ENCODE measurements at places on chromosomes 5 and 9.

- no peak for DNase-seq
Observed at GRCh38 chr5:171743436-171744076, 42.1 kb upstream of the SMIM23 start.

DNA sequence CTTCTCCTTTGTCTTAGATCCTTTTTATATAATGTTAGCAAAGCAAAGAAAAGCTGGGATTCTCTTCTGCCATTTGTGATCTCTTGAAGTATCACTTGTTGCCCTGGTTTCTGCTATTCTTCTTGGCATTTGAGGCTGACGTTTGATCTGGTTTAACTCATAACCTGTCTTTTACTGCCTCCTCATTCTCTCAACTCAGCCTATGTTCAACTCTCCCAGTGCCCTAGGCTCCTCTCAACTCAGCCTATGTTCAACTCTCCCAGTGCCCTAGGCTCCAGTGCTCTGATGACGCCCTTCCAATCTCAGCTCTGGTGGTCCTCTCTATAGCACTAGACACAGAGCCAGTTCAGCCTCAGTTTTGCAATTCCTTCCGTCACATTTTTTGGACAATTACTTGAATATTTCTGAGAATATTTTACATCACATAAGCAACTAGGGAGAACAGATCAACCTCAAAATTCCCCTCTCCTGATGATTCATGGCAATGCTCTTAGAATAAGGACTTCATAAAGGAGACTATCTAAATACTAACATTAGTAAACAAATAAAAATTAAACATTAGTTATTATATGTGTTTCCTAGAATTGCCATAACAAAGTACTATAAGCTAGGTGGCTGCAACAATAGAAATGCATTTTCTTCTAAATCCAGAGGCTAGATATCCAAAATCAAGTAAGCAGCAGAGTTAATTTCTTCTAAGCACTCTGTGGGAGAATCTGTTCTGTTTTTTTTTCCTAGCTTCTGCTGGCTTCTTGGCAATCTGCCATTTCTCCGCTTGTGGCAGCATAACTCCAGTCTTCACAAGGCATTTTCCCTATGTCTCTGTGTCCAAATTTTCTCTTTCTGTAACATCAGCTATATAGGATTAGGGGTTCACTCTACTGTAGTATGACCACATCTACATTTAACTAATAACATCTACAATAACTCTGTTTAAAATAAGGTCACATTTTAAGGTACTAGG, 662.1 kb upstream of the FTMT start:
- peak; percentile 3 for DNase-seq

GRCh38 chr5:173396311-173396993, 68.2 kb upstream of the STC2 start:
- DNase-seq, result peak; percentile 18

- no peak for DNase-seq
Observed at GRCh38 chr9:3976865-3977613, 322.8 kb downstream of the GLIS3 start.

DNA sequence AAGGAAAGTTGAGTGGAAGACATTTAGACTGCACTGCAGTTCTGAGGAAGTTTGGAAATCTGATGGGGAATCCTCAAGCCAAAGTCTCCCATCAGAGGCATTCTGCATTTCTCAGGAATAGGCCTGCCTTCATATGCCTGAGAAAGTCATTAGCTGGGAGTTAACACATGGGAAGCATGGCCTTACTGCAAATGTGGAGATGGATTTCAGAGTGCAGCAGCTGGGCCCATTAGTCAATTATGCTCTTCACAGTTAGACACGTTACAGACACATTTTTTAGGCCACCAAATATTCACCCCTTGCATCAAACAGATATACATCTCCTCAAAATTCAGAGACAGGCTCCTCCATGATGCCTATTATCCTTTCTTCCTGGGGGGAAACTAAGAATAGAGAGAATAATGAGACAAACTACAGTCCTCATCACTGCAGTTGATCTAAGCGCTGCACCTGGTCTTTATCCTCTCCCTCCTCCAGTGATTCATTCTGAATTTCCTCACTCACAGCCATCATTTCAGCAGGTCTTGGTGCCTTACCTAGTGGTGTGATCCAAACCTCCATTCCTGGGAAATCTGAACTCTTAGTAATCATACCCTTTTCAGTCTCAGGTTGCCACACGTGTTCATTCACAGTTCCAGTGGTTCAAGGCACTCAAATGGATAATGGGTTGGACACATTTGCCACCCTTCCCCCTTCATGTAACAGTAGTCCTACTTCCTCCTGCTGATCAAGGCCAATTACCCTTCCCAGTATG, 47.9 kb upstream of the PPP2CA start:
- no peak for DNase-seq

DNA sequence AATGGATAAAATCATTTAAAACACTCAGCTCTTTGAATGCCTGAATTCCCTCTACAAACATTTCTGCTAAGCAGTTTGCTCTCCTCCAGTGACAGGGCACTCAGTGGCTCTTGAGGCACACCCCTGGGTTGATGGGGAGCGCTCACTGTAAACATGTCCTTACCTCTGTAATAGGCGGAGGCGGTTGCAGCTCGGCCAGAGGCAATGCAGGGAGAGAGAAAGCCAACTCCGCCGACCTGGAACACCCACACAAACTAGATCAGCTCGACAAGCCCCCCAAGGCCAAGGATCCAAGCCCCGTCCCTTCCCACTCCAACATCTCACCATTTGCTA, 329 bp downstream of the CDC23 start:
- no peak for DNase-seq

- no peak for DNase-seq
Observed at GRCh38 chr9:77014597-77015263, 4.7 kb upstream of the FOXB2 start.

DNA sequence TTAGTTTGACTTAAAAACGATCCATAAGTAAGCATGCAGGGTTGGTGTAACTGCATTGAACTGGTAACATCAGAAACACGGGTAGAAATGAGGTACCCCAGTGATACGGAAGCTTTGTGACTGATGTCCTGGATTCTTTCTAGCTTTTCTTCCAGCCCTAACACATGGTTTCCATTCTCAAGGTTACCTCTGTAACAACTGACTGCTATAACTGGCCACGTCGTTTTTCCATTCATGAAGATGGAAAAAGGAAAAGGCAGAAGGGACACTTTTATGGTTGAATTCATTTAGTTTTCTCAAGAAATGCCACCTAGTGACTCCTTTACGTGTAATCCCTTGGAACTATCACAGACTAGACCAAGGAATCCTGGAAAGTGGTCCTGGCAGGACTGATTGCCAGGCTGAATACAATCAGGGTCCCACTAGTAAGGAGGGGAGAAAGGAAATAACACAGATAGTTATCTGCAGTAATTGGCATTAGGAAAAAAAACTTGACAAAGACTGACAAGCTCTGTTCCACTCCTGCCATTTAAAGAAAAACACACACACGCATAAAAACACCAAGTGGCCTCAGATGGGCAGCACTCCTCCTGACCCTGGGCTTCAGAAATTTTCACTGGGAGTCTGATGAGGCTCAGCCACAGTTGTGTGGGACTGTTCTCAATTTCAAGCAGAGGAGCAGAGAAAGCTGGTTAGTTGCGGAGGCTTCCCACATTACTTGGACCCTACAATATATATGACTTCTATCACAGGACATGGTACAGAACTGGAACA, 77.5 kb upstream of the ZNF169 start:
- DNase-seq, result no peak

DNA sequence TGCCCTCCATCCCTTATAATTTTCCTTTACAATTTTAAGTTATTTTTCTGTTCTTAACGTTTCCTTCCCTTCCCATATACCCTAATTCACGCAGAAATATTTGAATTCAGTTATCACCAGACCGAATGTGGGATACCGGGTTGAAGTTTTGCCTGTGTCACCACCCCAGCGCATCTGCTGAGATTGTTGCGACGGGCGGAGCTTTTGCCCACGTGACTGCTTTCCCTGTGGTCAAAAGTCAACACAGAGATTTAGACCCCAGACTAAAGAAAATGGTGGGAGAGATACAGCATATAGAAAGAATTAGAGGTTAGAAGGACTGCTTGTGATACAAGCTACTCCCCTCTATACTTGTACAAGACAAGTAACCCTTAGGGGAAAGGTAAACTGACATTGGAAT, 326.4 kb upstream of the CTNND2 start:
- DNase-seq, result no peak

GRCh38 chr5:60535198-60535597, 164.8 kb downstream of the DEPDC1B start:
- DNase-seq, result no peak

GRCh38 chr5:77633207-77633675, 5.3 kb downstream of the OTP start:
- DNase-seq, result no peak

- no peak for DNase-seq
Observed at GRCh38 chr9:36745977-36746376, 173.3 kb downstream of the MELK start.

- DNase-seq, result peak; percentile 21
Observed at GRCh38 chr5:147688656-147689356, 93.7 kb downstream of the JAKMIP2 start.

DNA sequence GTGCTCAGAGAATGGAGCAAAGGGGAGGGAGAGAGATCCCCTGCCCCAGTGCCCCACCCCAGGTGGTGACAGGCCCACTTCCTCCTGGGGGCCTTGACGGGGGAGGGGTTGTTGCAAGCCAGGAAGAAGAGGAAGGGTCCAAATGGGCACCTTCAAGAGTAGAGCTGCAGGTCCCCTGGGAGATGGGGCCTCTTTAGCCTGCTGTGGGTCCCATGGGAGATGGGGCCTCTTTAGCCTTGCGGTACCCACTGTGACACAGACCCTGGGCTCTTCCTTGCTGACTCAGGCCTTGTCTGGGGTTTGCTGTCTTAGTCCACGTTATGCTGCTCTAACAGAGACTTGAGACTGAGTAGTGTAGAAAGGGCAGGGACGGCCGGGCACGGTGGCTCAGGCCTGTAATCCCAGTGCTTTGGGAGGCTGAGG, 9.6 kb upstream of the TOR4A start:
- DNase-seq, result no peak

DNA sequence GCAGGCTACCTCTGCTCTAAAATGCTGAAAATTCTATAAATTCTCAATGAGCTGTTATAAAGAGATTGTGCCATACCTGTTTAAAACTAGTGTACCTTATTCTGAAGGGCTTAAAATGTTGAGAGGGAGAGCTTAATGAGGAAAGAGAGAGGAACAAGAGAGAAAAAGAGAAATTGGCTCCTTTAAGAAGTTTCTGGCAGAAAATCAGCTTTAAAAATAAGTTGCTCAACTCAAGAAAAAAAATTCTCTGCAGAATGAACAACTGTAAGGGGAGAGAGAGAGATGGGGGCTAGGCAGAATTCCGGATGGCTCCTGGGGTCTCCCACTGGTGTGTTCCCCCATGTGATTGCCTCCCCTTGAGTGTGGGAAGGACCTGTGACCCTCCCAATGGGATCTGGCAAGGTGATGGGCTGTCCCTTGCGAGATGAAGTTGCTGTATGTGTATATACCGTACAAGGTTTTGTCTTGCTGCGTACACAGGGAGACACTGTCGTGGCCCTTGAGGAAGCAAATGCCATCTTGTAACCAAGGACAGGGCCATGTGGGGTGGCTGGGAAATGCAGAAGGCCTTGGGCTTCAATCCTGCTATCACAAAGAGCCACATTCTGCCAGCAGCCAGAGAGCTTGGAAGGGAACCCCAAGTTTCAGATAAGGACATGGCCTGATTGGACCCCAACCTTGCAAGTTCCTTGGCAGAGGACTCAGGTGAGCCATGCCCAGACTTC, 64.3 kb upstream of the S1PR3 start:
- DNase-seq, result no peak

DNA sequence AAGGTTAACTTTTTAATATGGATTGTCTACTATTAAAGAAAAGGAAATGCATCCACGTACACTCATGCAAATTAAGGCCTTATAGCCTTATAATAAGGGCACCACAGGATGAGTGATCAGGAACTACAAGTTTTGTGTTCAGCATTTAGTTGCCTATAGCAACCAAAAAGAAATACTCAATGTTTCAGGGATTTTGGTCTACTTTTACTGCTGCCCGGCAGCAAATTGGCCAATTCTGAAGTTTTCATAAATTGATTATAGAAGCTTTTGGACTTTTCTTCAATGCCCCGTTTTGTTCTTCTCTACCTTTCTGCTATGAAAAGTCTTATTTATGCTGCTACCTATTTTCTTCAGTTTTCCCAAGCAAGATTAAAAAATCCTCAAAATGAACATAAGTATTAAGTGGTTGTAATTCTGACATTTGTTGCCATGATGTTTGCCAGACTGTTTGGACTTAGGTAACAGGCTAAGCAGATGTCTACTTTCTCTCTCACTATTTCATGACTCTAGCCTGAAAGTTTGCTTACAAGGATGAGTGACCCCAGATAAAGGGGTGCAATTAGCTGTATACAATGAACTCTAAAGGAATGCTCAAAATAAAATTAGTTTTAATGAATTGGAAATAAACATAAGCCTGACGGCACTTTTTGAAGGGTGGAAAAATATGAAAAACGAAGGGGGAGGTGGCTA, 391.5 kb upstream of the DAB2 start:
- no peak for DNase-seq

DNA sequence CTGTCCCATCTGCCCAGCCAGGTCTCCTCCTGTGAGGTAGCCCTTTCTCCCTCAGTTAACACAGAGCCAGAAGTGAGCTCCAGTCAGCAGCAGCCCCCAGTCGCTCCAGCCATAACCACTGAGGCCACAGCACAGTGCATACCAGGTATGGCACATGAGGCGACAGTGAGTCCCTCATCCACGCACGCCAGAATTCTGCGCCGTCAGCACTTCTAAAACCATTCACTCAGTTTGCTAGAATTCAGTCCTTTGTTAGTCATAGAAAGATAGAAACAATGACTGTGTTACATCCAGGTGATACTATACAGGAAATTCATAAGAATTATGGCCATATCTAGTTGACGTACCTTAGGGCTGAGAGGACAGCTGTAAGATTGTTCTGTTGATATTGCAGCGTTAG, 88.5 kb downstream of the KIAA1958 start:
- DNase-seq, result no peak

- DNase-seq, result peak; percentile 56
Observed at GRCh38 chr9:35341585-35341984, 148.3 kb upstream of the RUSC2 start.

DNA sequence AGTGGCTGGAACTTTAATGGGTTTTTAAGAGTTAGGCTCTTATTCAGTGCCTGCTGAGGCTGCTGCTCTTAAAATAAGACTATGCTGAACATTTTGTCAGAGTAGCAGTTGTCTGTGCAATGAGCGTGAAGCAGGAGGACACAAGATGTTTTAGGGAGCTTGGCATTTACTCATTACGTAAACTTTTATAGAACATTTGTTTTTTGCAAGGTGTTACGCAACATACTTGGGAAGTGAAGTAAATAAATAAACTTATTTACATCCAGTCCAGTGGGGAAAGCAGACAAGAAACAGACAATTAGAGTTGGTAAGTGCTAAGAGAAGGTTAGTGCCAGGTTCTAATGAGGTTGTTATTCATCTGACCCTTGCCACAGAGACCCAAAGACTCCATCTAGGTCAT, 226.0 kb downstream of the HINT1 start:
- no peak for DNase-seq

GRCh38 chr5:118015511-118015910, 972.8 kb downstream of the DTWD2 start:
- no peak for DNase-seq
